T1000 (cell line): ENCODE measurements at places on chromosomes 13 and 19.

GRCh38 chr13:74190999-74191398 is 56.8 kb upstream of the KLF12 start:
- no peak for DNase-seq

GRCh38 chr13:24802074-24802473 is 38.1 kb downstream of the RNF17 start:
- DNase-seq: no peak

- DNase-seq: no peak
Observed at GRCh38 chr13:45870232-45870631, 18.7 kb upstream of the SIAH3 start.

DNA sequence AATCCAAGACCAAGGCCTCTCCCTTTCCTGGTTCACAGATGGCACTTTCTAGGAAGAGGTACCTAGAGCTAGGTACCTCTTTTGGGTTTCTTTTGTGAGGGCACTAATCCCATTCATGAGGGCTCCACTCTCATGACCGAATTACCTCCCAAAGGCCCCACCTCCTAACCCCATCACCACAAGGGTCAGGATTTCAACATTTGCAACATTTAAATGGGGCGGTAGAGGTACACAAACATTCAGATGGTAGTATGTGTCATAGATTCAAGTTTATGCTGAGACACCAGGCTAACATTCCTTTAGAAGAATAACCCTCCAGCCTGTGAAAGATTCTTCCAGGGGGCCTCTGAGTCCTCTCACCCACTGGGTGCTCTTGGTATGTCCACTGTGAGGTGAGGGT is 116.3 kb downstream of the FOXO1 start:
- no peak for DNase-seq

DNA sequence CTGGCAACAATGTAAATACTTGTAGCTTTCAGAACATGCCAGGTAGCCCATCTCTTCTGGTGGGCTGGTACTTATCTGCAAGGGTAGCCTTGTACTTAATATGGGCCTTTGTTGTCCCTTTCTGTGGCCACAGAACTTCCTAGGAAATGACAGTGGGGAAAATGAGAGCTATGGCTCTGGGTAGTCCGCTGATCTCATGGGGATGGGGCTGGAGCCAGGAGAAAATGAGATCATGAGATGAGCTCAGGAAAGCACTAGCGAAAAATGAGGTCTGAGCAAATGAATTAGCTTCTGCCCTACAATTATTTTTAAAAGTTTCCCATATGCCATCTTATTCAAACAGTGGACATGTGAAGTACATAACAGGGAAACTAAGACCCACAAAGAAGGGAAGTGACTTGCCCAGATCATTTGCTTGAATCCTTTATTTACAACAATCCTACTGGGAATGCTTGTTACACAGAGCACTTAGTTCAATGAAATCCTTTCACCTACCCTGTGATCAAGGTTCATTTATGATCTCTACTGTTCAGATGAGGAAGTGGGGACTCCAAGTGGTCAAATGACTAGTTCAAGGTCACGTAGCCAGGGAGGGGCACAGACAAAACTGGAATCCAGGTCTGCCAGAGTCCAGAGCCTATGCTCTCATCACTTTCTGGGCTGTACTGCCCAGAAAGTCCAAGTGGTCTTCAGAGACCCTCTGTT is 87.1 kb downstream of the PTPRS start:
- DNase-seq: no peak

GRCh38 chr19:50268041-50268440 is 61.1 kb downstream of the KCNC3 start:
- DNase-seq: no peak

GRCh38 chr19:18682807-18683108 is 722 bp upstream of the CRTC1 start:
- no peak for DNase-seq
